ENCODE measurements at places on chromosomes 1 and 21. TPM values are rescaled to one million over a fixed set of nuclear protein-coding genes. Genes with fewer than 3 reads are reported as not detected.

RGSL1 gene
- not detected for total RNA-seq

MSH4 gene
- total RNA-seq, result 0.05 TPM

KCNK1 gene
- not detected for total RNA-seq

S100A2 gene
- 10.1 TPM for total RNA-seq

- DNase-seq, result no peak
Observed at GRCh38 chr1:163440090-163440489, 118.3 kb downstream of the NUF2 start.

DNA sequence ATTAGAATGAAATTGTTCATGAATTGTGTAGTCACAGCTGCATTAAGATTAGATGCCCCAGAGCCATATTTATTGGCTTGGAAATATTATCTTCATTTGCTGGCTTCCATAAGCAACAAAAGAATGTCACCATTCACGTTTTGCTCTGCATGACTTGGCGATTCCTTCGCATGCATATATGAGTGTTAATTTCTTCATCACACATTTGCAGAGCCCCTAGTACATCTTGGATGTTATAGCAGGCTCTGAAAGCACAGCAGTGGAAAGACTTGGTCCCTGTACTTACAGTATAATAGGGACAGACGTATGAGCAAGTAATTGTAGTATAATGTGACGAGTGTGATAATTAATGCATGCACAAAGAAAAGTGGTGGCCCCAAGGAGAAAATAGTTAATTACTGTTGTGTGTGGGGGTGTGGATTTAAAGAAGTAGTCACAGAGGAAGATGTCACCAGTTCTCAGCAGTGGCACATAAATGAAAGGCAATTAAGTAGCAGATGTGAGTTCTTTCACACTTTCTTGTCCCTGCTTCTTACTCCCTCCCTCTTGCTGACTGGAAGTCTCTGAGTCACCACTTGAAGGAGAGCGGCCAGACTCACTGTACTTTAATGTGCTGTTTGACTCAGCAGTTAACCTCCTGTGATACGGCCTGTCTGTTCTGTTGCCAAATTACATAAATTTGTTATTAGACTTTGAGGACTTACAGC, 21.0 kb downstream of the S100A10 start:
- DNase-seq, result peak; percentile 92

DNA sequence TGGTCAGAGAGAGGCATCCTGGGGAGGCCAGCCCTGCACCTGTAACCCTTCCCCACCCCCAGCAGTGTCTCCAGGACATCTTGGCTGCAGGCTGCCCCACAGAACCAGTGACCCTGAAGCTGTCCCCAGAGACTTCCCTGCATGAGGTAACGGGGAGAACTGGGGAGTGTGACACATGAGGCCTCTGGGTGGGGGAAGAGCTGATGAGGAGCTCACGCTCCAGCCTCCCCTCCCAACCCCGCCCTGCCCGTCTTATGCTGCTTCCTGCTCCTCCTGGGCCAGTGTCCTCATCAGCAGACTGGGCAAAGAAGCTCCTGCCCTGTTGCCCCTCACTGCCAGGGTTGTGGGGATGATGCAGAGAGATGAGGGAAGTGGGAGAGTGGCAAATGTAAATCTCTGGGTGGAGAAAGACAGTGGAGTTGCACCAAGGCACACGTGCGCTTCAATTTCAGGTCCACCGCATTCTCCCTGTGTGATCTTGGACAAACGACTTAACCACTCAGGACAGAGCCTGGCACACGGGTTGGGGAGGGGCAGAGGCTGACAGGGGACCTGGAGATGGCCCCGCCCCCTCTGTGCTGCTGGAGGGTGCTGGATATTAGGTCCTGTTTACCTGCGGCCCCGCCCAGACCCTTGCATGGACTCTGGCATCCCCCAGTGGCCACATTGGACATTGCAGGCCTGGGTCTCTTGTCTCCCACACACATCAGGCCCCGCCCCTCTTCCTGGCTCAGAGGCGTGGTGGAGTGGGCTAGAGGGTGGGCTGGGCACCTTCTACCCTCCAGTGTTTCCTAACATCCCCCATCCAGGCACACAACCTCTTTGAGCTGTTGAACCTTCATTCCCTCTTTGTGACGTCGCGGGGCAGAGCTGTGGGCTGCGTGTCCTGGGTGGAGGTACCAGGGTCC, 12.3 kb downstream of the CLCNKB start:
- peak; percentile 62 for DNase-seq

DNA sequence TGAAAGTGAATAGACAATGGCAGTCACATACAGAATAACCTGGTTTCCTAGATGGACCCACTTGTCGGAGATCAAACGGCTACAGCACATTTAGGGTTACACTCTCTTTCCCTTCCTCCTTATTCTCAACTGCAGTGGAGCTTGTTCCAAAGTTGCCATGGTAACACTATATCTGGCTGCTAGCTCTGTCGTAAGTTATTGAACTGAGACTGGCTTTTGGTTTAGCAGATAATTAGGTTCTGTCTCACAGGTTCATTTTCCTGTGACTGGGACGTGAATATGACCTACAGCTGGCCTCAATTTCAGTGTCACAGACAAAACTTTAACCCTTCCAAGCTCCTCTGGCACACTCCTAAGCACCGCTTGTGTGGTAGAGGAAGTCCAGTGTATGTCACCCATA, 875.8 kb downstream of the USP25 start:
- no peak for DNase-seq

DNA sequence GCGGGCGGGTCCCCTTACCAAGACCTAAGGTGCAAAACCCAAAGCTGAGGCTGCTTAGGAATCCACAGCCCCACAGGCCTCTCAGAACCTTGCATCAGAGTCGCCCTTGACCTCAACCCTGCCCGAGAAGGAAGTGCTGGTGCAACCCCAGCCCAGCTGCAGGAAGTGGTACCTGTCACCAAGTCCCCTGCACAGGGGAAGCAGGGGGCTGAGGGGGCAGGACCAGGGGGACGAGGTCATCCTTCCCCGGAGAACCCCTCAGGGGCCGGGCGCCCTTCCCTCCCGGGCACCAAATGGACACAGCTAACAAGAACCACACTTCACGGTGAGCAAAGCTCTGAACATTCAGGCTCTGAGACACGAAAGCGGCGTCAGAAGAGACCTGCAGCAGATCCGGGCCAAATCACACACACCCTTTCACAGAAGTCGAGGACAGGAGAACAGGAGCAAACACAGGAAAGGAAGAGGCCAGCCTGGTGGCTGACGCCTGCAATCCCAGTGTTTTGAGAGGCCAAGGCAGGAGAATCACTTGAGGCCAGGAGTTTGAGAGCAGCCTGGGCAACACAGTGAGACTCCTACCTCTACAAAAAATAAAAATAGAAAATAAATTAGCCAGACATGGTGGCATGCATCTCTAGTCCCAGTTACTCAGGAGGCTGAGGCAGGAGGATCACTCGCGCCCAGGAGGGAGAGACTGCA, 6.4 kb downstream of the ITGB2 start:
- DNase-seq, result no peak

DNA sequence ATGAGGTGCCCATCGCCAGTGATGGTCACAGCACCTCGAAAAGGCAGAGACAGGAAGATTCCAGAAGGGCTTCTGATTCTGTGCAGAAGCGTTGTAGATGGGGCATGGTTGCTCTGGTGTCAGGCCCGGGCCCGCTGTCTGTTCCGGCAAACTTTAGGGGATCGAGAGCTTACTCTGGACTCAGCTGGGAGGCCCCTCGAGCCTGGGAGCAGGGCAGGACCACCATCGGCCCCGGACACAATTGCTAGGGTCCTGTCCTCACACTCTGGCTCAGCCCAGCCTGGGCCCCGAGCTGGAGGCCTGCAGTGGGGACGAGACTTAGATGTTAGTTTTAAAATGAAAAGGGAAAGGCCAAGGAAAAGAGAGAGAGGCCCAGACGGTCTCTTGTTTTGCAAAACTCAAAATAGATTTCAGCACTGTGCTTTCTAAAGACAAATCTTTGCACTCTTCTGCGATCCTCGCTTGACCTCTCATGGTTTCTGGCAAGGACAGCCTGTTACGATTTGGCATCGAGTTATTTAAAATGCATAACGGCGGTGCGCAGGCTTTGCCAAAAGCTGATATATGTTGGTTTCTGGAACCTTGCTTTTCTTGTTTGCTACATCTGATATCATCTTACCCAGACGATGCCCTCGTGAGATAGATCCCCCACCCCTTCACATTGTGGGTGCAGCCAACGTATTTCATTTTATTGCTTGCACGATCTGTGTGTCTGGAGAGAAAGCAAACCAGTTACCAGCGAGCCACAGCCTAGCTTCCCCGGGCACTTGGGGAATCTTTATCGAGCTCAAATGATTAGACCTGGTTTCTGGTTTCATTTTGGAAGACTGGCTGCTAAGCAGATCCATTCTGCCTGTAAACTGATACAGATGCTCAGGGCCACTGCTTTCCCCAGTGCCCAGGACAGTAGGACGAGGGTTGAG, 58.0 kb downstream of the PRDM16 start:
- no peak for DNase-seq

- no peak for DNase-seq
Observed at GRCh38 chr1:43316738-43317520, 16.1 kb downstream of the TIE1 start.
